Stimulated activated CD4-positive, alpha-beta T cell treated with anti-CD3 and anti-CD28 coated beads, Interleukin-4, amount 100 ng/mL, for 24 hours (primary cell): ENCODE measurements at places on chromosomes 7 and 10.

- no peak for DNase-seq
These were observed 31.6 kb downstream of the PPIF start for GRCh38 chr10:79378647-79379511.

- DNase-seq: no peak
These were observed 189.8 kb upstream of the TEX47 start for GRCh38 chr7:88985295-88985694.

GRCh38 chr7:39099146-39099545 lies 121.4 kb downstream of the POU6F2 start:
- DNase-seq: no peak

DNA sequence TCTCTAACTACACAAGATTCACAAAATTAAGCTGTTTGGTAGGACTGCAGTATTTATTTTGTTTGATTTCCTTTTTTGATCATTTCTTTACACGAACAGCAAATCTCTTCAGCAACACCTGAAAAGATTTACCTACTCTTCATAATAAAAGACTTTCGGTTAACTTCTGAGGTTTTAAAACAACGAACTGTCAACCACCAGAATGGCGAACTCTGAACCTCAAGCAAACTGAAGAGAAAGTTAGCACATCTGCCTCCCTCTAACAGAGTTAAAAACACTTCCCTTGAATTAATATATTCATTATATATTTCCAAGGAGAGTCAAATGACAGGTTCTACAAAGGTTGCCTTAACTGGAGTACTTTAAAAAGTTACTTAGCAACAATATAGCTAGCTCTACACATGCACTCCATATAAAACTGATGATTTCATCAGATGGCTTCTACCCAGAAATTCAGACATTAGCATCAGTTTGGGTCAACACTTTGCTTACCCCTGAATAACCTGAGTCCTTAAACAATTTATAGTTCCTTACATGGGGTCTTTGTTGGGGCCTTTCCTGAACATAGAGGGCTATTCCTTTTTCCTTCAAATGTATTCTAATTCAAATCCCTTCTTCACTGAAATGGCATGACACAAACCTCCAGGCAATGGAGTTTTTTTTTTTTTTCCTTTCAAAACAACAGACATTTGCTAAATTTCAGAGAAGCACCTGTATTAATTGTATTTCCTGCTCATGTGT lies 118.3 kb downstream of the SEM1 start:
- DNase-seq: no peak

DNA sequence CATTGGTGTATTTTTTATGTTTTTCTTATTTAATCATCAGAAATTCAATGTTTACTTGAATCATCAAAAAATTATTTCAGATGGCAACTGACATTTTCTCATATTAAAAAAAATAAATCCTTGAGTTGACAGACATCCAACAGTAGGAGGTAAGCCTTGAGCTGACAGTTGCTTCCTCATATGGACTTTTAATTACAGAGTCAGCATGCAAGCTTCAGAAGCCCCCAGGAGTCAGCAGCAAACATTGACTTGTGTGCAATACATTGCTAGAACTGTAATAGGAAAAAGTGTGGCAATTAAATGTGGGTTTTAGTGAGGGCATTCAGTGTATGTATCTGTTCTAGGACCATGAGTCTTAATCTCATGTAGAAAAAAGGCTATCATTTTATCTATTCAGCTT lies 62.4 kb upstream of the TAS2R16 start:
- no peak for DNase-seq
